Heart left ventricle (tissue), 16 donors: ENCODE measurements at places on chromosomes 5 and 9. TPM values are rescaled to one million over a fixed set of nuclear protein-coding genes. Genes with fewer than 3 reads are reported as not detected.

Gene THBS4
- 38.6 TPM for polyA plus RNA-seq

Gene WNT8A
- not detected for polyA plus RNA-seq

Gene OTP
- polyA plus RNA-seq: not detected

Gene ORM2
- polyA plus RNA-seq: 0.14 TPM

Gene GHR
- 9.4 TPM for polyA plus RNA-seq

DNA sequence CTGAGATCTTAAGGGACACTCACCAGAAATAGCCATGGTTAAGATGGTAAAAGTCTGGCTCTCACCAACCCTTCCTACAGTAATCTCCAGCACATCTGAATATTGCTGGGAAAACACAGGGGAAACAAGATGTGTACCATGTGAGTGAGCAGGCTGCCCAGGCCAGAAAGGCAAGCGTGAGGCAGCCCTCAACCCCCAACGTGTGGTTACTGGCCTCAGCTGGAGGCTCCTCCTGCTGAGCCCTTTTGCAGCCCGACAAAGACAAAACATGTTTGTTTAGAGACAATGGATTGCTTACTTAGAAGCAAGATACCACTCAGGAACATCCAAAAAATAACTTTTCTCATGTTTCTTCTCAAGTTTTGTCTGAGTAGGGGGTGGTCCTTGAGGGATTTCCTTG lies 16.6 kb downstream of the ZFP62 start:
- no peak for DNase-seq

DNA sequence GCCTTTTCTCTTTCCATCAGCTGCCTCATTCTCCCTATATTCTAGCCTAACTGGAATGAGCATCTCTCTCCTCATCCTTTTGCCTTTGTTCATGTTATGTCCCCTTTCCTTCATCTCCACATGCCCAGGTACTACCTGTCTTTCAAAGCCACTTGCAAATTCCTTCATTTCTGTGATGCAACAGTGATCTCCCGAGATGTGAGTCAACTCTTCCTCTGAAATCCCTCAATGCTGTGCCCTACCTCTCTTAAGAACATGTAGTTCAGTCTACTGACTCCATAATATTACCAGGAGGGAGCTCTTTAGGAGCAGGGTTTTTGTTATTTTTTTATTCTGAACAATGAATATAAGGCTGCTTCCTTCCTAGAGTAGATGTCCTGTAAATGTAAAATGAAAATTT lies 91.6 kb downstream of the ZNF462 start:
- DNase-seq: no peak

DNA sequence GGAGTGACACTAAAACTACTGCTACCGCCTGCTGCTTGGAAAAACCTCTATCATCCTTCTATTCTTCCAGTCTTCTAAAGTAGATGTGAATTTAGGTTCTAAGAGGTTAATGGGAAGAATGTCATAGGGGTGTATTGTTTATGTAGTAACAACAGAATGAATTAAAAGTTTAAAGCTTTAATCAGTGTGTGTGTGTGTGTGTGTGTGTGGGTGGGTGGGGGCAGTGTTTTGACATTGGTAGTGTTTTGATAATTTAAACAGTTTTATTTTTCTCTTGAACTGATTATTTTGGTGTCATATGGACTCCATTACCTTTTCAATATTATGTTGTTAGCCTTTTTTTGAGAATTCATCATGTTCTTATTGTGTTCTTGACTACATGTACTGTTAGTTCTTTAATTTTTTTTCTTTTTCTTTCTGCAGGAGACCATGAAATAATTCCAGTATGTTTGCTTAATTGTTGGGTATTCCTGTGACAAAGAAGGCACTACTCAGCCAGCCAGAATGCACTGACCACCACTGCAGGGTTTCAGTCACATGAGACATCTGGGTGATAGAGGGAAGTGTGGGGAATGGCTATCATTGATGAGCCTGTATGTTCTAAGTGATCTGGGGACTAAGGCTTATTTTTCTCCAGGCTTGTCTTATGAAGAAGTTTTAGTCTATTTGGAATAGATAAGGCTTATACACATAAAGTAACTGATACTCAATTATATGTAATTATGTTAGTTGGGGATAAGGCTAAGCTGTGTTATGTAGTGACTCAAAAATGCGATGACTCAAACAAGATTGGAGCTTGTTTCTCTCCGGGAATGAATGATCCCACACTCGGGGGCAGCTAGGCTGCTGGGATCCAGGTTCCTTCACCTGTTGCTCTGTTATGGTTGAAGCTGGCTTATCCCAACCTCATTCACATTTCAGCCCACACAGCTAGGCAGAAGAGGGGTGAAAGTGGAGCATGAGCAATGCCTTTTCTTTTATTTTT lies 50.2 kb upstream of the ACTBL2 start:
- no peak for DNase-seq

GRCh38 chr9:79166005-79166404 lies 405.8 kb upstream of the TLE4 start:
- DNase-seq: no peak

DNA sequence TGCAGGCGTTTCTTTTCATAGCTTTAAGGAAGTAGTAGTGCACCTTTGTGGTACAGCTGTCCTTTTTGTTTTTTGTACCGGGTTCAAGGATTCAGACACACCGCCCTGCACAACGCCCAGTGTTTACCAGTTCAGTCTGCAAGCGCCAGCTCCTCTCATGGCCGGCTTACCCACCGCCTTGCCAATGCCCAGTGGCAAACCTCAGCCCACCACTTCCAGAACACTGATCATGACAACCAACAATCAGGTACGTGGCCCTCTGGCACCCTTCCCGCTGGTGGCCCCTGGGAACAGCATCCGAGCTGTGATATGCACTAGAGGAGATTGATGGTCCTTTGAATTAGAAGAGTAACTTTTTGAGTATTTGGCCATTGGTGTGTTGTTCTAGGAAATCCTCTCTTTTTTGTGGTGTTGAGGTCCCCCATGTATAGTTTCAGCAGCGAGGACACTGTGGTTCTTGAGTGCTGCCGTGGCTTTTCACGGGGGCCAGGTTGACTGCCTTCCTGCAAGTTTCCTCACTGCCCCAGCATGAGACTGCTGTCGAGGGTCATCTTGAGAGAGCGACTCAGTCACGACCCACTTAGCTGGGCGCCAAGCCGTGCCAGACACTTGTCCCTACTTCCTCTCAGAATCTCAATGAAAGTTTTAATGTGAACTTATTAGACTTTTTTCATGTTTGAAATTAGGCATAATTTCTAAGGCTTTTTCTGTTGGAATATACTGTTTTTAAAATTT lies 37.9 kb downstream of the TENT4A start:
- peak; percentile 13 for DNase-seq

DNA sequence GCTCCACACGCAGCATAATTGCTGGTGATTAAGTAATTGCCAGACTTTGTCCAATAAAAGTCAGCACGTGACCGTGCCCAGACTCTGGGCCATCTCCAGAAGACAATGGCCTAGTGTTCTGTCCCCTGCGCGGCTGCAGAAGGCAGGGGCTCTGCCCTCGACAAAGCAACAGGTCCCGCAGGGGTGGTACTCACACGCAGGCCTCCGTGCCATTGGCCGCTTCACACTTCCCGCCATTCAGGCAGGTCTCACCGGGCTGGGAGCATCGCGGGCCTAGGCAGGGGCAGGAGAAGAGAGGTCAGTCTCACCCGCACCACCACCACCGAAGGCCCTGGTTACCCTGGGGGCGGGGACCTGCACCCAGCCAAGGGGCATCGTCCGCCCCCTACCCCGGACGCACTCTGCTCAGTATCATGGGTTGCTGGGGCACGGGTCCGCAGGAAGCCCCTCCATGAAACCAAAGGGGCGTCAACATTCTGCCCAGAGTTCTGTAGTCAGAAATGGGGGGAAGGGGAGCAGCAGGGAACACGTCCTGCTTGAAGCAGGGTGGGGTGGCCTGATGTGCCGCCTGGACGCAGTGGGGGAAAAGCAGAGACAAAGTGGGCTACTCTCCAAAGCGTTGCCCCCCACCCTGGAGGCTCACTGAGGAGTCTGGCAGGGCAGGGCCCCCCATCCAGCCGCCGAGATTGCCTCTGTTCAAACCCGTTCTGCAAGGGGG lies 1.9 kb downstream of the NOTCH1 start:
- DNase-seq: no peak
